ENCODE measurements at places on chromosomes 5 and 9.

DNA sequence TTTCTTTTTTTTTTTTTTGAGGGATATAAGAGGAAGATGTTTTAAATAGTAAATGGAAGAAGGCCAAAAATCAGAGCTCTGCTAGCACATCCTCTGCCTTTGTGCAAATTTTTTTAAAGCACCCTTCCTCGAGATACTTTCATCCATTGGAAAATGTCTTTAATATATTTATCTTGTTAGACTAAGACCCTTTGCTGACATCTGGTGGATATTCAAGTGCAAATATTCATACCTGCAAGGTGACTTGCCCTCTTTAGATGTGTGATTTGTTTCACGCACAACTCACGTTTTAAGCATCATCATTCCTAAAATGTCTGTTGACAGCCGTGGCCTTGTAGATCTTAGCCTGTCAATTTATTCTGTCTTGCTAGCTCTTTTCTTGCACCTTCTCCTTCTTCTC is 258.5 kb downstream of the AGTPBP1 start:
- H3K4me1 ChIP-seq = no peaks in the 10 kb centered on the region
- H3K27me3 ChIP-seq = peaks cover 16% of the 10 kb centered on the region
- no peak for DNase-seq
- H3K27ac ChIP-seq = no peak overlapping the region
- H3K36me3 ChIP-seq = no peaks in the 10 kb centered on the region
- no peak overlapping the region for H3K4me3 ChIP-seq

DNA sequence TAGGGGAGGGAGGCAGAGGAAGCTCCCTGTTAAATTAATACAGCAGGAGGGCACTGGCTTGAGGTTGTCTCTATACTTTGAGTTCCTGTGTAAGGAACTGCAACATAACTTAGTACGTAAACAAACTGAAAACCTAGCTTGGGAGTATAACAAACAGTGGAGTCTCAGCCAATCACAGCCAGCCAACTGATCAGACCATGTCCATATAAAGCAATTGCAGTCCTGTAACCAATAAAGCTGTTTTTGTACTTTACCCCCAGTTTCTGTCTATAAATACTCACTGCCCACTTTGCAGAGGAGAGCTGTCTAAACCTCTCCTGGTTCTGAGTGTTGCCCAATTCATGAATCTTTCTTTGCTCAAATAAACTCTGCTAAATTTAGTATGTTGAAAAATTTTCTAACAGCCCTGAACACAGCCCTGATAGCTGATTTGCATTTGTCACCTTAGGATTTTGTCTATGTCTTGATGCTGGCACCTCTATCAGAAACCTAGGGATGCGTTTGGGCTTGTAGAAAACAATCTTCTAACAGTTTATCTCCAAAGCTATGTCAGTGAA is 39.9 kb downstream of the GDNF start:
- H3K4me1 ChIP-seq = no peaks in the 10 kb centered on the region
- H3K4me3 ChIP-seq = no peak overlapping the region
- no peaks in the 10 kb centered on the region for H3K36me3 ChIP-seq
- DNase-seq = no peak
- H3K27me3 ChIP-seq = peaks cover 4% of the 10 kb centered on the region

DNA sequence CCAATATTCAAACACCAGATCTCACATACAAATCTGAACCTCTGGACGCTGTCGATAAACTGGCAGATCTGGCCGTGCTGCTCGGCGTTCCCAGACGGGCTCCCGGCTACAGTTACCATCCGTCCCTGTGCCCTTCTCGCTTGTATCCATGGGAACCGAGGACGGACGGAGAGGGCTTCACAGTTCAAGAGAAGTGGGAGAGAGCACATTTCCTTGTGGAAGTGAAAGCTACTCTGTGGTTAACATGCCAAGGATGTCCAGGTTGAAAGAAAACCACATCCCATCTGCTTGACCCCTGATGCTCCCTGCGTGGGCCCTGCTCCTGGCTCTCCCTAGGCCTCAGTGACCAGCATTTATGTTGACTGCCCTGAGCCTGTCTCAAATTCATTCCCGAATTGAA is 6.3 kb upstream of the DBN1 start:
- H3K36me3 ChIP-seq = peaks cover 11% of the 10 kb centered on the region
- H3K4me1 ChIP-seq = peaks cover 41% of the 10 kb centered on the region
- peaks cover 57% of the 10 kb centered on the region for H3K27me3 ChIP-seq

DNA sequence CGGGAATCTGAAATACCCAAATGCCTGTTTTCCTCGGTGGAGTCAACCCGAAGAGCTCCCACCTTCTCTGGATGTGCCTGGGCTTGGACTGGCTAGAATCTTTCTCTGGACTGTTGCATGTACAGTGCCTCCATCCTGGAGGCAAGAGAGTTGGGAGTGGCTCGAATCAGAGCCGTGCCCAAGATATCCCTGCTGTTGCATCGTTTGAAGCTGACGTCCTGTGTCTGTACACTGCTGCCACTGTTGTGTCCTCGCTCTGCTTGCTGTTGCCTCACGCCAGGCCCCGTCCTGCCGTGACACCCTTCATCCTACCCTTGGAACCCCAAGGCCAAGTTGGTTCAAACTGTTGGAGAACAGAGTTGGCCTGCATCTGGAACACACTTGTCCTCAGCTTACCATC is 35.4 kb downstream of the FAXDC2 start:
- H3K4me1 ChIP-seq = peaks cover 45% of the 10 kb centered on the region
- peaks cover 85% of the 10 kb centered on the region for H3K36me3 ChIP-seq
- H3K27ac ChIP-seq = no peak overlapping the region
- no peak for DNase-seq
